ENCODE measurements at places on chromosomes 1 and 21.
A peak's percentile ranks its signal among the peaks of the same experiment; 100 is the strongest.

DNA sequence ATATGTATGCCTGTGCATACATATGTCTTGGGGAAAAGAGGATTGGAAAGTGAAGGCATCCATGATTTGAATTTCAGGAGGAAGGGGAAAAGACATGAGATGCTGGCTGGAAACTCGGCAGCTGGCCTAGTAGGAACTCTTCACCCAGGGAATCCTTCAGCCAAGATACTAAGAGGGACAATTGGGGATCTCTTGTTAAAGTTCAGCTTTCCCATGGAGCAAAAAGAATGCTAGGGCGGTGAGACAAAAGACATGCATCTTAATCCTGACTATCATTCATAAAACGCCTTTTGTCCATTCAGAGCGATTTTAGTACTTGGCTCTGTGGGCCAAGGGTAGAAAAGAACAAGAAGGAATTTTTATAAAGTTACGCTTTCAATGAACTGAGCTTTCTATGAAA, 20.5 kb downstream of the PDPN start:
- DNase-seq, result no peak

- DNase-seq, result no peak
Measured at GRCh38 chr1:87402241-87403002, 73.7 kb downstream of the LMO4 start.

- no peak for DNase-seq
Measured at GRCh38 chr1:26822737-26823395, 3.6 kb upstream of the ZDHHC18 start.

- no peak for DNase-seq
Measured at GRCh38 chr1:20962576-20963258, 175.6 kb upstream of the HP1BP3 start.

- no peak for DNase-seq
Measured at GRCh38 chr1:53070621-53071020, 8.6 kb downstream of the PODN start.

DNA sequence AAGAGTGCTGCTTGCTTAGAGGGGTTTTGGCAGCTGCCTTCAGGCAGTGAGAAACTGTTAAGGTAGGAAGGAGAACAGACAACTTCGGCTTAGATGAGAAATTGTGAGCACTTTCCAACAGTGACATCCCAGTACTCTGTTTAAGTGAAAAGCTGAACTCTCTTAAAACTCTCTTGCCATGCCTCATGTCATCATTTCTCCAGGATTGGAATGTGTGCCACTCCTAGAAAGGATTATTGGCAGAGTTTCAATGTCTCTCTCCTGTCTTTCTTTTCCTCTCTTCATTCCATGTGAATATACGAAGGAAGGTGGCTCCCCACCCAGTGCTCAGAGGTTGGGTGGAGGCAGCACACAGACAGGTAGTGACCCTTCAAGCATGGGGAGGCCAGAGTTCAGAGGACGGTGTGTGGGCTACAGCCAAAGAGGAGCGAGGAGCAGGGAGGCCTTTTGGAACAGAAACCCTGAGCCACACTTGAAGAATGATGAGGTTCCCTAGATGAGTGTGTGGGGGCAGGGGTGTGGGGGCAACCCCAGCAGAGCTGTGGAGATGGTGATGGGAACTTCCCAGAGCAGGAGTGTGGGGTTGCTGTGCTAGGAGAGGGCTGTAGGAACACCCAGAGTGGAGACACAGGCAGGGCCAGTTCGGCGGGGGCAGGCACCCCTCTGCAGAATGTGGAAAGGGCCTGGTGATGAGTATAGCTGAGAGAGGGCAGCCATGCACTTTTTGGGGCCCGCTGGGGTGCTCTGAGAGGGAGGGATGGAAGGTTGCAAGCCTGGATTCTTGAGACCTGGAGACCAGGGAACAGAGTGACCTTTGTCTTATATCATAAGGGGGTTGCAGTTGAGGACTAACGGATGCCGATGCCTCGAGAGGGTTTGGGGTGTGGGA, 58.8 kb downstream of the GALNT2 start:
- DNase-seq, result no peak

DNA sequence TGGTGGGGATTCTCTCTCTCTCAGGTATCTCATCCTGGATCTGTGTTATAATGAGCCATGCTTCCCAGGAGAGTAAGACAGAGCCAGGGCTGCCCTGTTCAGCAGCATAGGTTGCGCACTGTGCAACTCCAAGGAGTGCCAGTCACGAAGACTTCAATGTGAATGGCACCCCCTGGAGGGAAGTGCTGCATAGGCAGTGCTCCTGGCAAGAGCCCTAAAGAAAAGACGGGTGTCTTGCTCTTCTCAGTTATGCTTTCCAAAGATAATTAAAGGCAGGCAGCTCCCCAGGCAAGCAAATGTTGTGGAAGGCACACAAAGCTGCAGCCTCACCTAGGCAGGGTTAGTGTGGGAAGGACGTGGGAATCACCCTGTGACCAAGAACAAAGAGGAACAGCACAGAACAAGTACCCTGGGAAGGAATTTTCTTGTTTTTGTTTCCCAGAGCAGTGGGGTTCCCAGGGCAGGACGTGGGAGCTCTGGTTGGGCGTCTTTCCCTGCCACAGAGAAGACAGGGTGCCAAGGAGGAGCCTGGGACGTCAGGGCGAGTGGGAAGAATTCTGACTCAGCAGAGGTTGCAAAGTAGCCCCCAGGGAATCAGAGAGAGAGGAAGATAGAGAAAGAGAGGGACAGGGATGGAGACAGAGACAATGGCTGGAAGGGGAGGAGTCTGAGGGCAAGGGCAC, 120.9 kb downstream of the KCNN3 start:
- peak; percentile 53 for DNase-seq

- peak; percentile 13 for DNase-seq
Measured at GRCh38 chr1:52423771-52424170, 19.4 kb downstream of the PRPF38A start.

DNA sequence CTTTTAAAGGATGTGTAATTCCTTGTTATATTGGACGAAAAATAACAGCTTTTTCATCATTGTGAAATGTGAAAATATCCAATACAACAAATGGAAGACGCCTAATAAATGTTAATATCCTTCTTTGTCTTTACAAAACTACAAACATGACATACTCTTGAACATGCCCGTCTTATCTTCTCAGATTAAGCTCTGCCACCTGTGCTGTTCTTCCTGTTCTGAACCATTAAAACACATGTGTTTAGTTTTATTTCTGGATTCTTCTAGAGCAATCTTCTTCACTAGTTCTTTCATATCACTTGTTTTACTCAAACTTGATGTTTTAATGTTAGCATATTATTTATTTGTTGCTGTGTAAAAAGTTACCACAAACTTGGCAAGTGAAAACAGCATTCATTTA, 147.0 kb downstream of the CLEC20A start:
- no peak for DNase-seq

GRCh38 chr1:218479436-218480115, 134.4 kb downstream of the TGFB2 start:
- DNase-seq, result no peak

DNA sequence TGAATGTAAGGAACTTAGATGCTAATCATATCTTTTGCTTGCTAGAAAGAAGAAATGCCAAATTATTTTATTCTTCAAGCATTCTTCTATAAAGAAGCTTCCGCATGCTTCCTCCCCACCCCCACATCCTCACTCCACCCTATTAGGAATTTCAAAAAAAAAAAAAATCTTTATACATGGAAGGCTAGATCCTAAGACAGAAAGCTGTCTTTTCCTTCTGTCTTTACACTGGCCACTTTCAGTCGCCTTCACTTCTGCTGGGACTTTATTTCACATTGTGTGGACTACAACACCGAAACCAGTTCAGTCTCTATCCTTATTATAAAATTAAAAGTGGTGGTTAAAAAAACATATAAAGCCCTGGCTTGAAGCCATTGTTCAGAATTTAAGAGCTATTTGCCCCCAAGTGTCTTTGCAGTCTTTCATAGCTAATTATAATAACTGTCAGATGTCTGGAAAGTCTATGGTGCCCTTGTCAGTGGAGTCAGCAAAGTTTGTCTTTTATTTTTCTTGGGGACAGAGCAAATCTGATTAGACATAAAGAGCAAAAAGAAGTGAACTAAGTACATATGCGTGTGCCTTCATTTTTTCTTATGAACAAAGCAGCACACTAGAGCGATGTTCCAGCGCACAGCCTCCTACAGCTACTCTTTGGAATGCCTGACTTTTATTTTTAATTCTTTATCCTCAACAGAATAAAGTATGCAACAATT, 297.7 kb downstream of the PTPRC start:
- no peak for DNase-seq

GRCh38 chr1:19955534-19956170, 23.8 kb downstream of the PLA2G2A start:
- no peak for DNase-seq

- DNase-seq, result no peak
Measured at GRCh38 chr21:14530592-14530991, 15.5 kb downstream of the SAMSN1 start.

DNA sequence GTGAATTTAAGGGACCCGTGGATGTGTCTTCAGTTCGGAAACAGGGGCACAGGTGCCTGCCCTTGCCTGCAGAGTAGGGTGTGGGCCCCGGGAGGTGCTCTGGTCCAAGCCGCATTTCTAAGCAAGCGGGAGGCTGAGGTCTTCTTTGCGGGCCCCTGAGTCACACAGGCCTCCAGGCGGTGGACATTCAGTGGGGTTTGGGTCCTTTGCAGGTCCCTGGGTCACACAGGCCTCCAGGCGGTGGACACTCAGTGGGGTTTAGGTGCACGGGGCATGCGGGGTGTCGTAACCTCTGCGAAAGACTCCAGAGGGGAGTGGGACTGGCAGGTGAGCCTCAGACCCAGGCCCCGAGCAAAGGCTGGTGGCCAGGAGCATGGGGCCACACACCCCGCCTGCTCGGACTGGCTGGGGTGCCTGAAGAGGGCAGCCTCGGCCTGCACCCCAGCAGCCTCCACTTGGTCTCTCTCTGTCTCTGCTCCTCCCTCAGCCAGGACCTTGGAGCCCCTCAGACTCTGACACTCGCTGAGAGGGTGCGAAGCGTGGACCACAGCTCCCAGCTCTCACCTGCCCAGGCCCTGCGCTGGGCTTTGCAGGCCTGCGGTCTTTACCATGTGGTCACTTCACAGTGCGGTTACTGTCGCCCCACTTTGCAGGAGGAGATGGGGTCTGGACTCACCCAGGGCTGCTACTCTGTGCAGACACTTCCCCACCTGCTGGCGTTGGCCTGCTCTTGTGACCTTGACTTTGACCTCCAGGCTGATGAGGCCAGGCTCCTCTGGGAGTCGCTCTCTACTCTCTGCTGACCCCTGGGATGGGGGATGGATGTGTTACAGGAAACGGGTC, 6.0 kb upstream of the AGPAT3 start:
- DNase-seq, result no peak

- no peak for DNase-seq
Measured at GRCh38 chr1:197683895-197684553, 91.3 kb downstream of the DENND1B start.

- no peak for DNase-seq
Measured at GRCh38 chr1:159647616-159648015, 60.0 kb downstream of the APCS start.

- no peak for DNase-seq
Measured at GRCh38 chr1:17440074-17440826, 773 bp upstream of the RCC2 start.

DNA sequence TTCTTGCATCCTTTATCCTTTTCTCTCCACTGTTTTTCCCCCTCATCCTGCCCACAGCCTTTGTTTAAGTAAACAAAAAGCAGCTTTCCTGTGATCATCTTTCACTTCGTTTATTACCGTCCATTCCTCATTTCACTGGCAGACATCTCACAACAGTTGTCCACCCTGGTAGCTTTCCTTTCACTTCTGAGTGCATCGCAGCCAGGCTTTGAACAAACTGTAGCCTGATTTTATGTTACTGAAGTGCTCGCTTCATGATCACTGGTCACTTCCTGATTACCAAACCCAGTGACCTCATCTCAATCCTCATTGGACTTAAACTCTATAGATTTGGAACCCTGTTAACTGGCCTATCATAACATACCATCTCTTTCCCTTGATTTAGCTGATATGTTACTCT, 67.7 kb downstream of the SDCCAG8 start:
- DNase-seq, result no peak

DNA sequence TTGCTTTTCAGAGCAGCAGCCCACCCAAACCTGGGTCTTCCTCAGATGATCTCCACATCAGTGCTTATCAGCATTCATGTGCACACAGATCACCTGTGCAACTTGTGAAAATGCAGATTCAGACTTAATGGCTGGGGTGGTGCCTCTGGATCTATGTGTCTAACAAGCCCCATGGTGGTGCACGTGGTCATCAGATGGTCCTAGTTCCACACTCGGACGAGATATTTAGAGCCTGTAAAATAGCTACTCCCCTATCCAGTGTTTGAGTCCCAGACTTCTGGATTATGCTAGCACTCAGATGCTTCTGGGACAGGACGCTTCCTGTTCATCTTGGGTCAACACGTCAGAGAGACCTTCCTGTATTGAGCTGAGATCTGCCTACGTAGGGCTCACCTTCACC, 114.2 kb downstream of the LIPI start:
- DNase-seq, result no peak

DNA sequence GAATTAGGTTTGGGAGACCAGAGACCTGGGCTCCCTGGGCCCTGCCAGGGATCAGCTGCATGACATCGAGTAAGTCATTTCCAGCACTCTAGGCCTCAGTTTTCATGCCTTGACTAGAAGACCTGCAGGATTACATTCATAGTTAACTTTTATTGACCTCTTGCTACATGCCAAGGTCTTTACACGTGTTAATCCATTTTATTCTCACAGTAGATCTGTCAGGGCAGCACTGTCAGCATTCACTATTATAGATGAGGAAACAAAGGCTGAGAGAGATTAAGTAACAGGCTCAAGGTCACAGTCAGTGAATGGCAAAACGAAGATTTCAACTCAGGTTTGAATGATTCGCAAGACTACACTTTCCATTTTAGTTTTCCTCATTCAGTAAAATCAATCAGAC, 37.0 kb downstream of the PGM1 start:
- DNase-seq, result no peak

Measured in stimulated activated CD4-positive, alpha-beta T cell treated with anti-CD3 and anti-CD28 coated beads, Interleukin-12 subunit alpha, Interleukin-12 subunit beta, amount 100 ng/mL, for 24 hours (primary cell).